ENCODE measurements at places on chromosomes 3 and 15. TPM values are rescaled to one million over a fixed set of nuclear protein-coding genes. Genes with fewer than 3 reads are reported as not detected.

Gene TMEM212
- total RNA-seq: not detected

DNA sequence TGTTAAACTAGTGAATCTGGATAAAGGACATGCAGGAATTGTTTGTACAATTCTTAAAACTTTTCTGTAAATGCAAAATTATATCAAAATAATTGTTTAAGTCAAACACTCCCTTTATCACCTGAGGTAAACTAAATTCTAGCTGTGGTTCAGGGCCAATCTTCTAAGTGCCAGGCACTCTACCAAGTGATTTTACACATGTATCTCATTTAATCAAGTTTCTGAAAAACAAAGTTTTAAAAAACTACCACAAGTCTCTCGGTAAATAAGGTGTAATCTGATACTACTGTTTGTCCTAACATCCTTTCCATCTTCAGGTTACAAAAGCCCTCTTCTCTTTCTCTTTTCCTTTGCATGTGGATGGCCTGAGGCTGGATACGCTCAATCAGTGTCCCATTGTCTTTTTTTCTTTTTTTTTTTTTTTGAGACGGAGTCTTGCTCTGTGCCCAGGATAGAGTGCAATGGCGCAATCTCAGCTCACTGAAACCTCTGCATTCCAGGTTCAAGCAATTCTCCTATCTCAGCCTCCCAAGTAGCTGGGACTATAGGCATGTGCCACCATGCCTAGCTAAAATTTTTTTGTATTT lies 19.3 kb downstream of the IFT80 start:
- DNase-seq: no peak

- no peak for DNase-seq
Measured at GRCh38 chr3:125104639-125105038, 48.8 kb upstream of the HEG1 start.

Gene FAM174B
- total RNA-seq: 24.0 TPM

Gene ECE2
- total RNA-seq: not detected

- DNase-seq: peak; percentile 28
Measured at GRCh38 chr3:160885791-160886286, 129.8 kb downstream of the PPM1L start.

Gene ZNF654
- total RNA-seq: 19.1 TPM

Gene COL6A6
- 0.08 TPM for total RNA-seq

Gene TMEM207
- total RNA-seq: not detected

DNA sequence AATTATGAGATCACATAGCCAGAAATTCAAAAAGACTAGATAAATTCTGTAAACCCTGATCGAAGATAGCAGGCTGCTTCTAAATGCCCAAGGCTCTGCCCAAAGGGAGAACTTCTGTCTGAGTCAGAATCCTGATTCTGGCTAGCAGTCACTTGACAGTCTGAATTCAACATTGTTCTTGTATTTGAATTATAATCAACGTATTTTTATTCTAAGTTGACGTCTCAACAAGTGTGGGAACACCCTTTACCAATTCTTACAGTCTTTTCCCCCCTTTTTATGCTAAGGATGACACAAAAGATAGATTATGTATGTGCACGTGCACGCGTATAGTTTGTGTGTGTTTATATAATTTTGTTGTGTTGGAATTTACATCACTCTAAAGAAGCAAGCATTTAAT lies 552.8 kb downstream of the NAALADL2 start:
- no peak for DNase-seq

GRCh38 chr15:83602021-83602420 lies 51.9 kb upstream of the ADAMTSL3 start:
- no peak for DNase-seq

DNA sequence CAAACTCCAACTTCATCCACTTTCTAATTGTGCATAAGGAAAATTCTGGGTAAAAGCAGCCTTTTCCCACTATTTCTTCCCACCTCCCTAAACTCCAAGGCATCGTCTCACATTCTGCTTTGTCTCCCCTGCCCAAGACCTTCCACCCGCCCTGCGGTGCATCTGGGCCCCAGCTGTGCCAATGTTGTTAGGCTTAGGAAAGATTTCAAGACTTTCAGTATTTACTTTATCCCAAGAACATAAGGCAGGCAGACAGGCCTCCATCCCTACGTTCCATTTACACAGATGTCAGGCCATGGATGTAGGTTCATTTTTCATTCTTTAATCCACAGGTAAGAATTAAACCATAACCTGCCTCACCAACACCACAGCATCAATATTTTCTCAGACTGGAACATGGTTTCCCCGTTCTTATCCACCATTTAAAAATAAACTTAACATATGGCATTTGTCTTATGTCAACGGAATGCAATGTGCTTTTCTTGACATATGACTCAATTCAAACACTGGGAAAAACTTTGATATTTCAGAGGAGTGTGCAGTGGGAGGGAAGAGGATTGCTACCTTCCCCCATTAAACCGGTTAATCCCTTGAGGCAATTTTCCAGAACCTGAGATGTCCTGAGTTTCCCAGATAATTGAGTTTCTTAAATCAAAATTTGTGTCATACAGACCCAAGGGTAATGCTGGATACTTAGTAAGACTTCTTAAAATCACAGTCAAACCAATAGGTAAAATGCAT lies 238.0 kb upstream of the LRIG1 start:
- DNase-seq: no peak

DNA sequence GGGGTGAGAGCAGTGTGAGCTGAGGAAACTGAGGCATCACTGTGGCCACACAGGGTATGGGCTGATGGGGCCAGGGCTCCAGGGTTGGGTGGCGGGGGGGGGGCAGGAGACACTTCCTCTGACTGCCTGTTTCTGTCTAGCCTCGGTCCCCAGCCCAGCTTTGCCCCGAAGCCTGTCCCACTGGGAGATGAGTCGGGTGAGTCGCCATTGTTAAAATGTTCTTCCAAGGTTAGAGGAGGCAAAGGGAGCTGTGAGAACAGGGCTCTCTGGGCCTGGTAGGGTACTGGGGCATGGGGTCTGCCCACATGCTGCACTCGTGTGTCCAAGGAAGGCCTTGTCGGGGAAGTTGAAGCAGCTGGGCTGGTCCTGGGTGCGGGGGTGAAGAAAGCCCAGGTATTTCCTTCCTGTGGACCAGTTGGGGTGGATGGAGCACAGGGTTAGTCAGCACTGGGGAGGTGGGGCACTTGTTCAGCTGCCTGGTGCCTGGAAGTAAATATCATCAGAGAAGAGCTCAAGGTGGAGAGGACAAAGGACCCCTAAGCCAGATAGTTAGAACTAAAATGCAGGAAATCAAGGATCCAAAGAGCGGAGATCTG lies 8.3 kb upstream of the JMJD7 start:
- no peak for DNase-seq

Gene KATNBL1
- total RNA-seq: 36.9 TPM
